ENCODE measurements at places on chromosomes 13 and 19.
A peak's percentile ranks its signal among the peaks of the same experiment; 100 is the strongest.

GRCh38 chr13:54989418-54989817 is 1960.8 kb downstream of the OLFM4 start:
- DNase-seq: no peak

GRCh38 chr19:54247106-54247930 is 4.7 kb upstream of the LILRA6 start:
- no peak for DNase-seq

DNA sequence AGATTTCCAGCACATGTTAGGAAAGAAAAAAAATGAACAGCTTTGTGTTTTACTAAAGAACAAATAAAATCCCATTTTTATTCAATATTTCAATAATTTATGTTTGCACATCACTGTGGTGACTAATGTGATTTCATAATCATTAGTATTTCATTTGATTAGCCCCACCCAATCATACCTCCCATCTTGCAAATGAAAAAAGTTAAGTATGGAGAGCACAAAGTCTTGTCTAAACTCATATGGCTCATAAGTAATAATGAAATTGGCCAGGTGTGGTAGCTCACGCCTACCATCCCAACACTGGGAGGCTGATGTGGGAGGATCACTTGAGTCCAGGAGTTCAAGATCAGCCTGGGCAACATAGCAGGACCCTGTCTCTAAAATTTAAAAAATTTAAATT is 3.8 kb downstream of the ZNF490 start:
- DNase-seq: no peak

DNA sequence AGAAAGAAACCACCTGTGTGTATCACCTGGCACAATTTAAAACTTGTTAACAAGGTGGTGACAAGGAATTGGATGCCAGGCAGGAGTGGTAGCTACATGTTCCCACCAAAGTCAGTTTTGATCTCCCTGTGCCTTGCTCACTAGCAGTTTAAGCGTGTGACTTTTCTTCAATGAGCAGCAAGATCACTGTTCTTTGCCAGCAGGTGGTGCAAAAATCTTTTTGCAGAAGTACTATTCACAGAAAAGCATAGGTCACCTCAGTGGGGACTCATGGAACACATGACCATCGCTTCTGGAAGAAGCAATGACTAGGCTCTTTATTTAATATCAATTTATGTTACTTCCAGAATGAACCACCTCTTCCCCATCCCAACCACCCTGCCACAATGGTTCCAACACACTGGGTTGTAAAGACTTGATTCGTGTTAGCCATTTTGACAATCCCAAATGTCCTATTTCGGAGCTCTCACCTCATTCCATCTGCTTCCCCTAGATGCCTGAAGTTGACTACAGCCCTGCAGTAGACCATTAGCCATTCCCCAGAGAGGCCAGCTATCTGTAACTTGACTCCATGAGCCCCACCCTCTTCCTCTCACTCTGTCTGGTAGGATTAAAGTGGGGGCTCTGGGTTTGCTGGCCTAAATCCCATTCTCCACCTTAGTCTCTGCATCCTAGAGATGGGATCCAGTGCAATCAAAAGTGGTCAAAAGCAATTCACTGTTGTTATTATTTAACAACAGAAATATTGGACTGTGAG is 59.1 kb upstream of the TNFRSF19 start:
- DNase-seq: no peak

- DNase-seq: no peak
These were observed 1418.4 kb downstream of the UQCRFS1 start for GRCh38 chr19:27794494-27795042.

GRCh38 chr13:97212601-97213040 is 9.5 kb upstream of the MBNL2 start:
- DNase-seq: no peak

DNA sequence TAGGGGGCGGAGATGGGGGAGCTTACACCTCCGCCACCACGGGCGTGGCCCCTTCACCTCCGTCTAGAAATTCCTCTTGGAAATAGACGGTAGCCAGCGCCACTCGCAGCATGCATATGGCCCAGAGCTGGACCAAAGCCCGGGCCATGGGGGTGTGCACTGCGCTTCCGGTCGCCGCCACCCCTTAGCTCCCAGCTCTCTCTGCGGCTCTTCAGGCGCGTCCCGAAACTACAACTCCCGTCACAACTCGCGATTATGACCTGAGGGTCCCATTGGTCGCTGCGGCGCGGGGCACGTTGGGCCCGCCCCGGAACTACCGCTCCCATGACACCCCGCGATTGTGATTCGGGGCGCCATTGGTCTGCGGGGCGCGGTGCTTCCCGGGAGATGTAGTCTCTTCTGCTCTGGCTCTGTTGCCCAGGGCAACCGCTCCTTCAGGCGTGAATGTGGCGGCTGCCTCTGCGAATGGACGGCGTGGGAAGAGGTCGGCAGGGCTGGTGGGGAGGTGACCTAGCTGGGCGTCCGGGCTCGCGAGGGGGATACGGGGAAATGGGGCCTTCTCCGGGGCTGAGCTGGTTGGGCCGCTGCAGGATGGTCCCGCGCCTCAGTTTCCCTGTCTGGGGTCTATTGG is at the start of the genes C19orf44 and CALR3:
Gene C19orf44 (plus strand): TSS at position 413 of the 631 bp plus-strand sequence. CDS start 4,399 bp downstream, outside the sequence.
Gene CALR3 (minus strand): TSS at position 186 of the 631 bp plus-strand sequence. CDS start 38 bp downstream, at position 148.
- DNase-seq: peak; percentile 93

GRCh38 chr19:31818798-31819105 is 469.5 kb upstream of the TSHZ3 start:
- no peak for DNase-seq

- peak; percentile 37 for DNase-seq
These were observed 2.8 kb downstream of the TNFSF14 start for GRCh38 chr19:6667114-6667627.

GRCh38 chr19:6464070-6464873 is at the start of gene CRB3:
CRB3 (plus strand) TSS chr19:6464271; CDS start chr19:6464702, 431 bp downstream.
- DNase-seq: peak; percentile 11

DNA sequence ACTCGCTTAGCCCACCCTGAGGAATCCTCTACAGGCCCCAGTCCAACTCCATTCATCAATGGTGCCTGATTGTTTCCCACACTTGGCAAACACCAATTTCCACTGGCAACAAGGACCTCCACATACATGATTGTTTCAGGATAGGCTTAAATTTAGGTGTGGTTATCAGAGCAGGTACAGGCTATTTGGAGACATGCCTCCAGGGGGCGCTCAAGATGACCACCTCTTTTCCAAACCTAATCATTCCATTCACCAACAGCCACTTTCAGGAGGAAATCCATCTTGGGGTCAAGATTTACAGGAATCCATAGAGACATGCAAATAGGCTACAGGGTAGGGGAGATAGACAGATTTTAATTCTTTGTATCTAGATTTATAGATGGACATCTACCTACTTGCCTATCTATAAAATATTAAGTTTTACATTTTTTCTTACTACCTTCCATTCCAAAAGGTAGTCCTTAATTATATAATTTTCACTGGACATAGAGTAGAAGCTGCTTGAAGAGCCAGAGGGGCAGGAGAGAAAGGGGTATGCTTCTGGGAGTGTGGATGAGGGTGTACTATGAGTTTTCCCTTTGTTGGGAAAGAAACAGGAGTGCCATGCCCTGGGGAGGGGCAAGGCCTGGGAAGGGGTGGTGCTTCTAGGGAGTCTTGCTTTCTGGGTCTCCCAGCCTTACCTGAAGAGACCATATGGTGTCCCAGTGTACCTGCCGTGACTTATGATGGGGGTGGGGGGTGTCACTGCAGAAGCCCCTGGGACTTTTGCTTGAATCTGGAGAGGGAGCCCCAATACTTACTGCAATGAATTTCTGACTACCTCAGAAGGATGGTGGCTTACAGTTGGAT is 14.1 kb upstream of the PCDH8 start:
- DNase-seq: no peak

DNA sequence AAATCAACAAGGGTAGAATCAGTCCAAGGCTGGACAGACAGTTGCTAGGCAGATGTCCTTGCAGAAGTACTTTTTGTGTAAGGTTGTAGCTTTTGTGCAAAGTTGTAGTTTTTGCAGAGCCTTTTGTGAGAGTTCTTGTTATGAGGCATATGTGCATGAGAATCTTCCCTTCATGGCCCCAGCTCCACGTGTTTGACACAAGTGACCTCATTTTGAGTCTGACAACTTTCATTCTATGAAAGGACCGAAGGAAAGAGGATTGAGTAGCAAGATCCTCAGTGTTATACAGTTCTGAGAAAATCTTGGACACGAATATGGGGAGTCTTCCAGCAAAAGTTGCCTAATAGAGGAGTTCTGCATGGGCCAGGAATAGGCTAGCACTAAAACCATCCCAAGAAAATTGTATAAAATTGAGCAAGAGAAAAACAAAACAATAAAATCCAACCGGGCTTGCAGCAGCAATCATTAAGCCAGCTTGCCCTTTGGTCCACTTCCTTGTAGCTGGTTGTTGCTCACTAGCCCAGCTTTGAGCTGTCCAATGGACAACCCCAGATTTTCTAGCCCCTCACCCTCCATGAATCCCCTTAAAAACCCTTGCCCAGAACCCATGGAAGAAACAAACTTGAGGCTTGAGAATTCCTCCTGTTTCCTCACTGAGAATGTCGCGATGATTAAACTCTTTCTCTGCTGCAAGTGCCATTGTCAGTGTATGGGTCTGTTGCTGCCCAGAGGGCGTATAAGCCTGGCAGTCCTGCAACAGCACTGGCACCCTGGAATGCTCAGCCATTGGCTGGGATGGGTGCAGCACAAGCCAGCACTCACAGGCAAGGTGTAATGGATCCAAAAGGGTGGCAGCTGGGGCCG is 6.5 kb downstream of the EPSTI1 start:
- DNase-seq: no peak

DNA sequence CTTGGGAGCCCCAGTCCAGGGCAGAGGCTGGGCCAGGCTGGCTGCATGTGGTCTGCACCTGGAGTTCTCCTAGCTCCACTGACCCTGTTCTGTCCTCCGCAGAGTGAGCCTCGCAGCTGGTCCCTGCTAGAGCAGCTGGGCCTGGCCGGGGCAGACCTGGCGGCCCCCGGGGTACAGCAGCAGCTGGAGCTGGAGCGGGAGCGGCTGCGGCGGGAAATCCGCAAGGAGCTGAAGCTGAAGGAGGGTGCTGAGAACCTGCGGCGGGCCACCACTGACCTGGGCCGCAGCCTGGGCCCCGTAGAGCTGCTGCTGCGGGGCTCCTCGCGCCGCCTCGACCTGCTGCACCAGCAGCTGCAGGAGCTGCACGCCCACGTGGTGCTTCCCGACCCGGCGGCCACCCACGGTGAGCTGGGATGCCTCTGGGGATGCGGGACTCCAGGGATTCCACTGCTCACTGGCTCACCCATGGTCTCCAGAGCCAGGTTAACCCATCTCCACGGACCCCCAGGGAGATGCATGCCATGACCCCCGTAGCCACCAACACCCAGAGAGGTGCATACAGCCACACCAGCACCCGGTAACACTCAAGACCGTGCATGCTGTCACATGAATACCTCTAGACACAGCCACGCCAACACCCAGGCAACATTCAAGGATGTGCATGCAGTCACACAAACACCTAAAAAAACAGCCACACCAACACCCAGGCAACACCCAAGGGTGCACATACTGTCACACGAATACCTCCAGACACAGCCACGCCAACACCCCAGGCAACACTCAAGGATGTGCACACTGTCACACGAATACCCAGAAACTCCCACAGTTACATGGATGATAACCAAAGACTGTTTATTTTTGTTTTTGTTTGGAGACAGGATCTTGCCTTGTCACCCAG is 8.2 kb downstream of the PKN1 start:
- DNase-seq: no peak

- no peak for DNase-seq
These were observed 21.4 kb downstream of the NUFIP1 start for GRCh38 chr13:44967704-44968433.

DNA sequence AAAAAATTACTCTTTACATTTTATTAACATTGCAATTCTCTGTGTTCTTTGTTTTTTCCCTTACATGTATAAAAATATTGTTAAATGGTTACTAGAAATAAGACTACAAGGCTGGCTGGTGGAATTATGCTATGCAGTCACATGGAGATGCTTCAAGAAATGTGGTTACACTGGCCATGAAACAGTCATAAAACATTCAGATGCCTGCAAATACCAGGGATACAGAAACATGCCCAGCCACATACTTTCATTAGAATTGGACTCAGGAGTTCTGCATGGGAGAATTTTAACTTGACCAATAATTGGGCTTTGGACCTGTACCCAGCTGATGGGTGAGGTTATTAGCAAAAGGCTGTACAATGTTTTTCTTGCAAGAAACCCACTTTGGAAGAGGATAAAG is 1407.7 kb upstream of the SLC10A2 start:
- no peak for DNase-seq

DNA sequence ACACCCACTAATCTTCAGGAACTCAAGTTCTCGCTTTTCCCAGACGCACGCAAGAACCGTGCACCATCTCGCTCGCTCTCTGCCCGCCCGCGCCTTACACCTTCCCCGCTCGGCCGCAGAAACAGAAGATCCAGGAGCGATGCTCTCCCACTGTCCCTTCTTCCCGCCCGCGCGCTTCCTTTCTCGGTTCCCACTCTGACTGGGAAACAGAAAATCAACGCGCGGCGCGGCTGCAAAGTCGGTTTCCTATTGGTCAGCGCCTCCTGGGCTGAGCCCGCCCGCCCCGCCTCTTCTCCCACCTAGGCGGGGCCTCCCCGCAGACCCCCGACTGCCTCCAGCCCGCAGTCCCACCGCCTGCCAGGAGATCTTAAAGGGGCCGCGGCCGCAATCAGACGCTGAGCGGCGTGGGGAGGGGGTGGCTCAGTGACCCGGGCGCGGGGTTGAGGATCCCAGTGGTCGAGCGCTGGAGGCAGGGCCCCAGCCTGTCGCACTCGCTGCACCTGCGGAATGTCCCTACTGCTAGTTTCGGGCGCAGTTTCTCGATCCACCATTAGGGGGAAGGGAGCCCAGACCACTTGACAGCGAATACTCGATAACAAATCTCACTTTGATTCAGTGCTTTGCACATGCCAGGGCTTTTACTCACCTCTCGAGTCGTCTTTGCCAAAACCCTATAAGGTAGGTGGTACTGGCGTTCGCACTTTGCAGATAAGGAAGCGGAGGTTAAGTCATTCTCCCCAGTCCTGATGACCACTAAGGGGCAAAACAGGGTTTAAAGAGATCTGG is 700 bp upstream of the SLC25A23 start:
- peak; percentile 94 for DNase-seq

DNA sequence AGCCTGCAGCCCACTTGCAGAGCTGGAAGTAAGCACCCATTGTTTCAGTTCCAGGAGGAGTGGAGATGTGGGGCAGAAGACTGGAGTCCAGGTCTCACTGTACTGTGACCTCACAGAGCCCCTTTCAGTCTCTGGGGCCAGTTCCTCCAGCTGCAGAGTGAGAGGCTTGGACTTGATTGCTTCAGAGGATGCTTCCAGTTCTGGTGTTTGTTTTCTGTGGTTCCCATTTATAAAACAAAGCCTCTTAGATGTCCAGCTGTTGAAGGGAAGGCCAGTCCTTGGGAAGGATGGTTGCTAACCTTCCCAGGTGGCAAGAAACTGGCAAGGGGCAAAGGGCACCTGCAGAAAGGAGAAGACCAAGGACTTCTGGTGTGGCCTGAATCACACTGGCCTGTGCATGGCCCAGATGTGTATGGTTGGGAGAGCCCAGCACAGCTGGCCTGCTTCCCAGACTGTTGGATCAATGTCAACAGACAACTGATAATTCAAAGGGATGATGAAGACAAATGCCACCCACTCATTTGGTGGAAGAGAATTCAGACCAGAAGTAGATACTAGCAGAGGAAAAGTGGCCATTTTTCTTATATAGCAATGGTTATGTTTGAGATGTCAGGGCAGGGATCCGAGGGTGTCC is 218.5 kb downstream of the ZNF536 start:
- no peak for DNase-seq

Data from stimulated activated CD4-positive, alpha-beta T cell treated with anti-CD3 and anti-CD28 coated beads, Interleukin-2, amount 100 ng/mL, for 48 hours (primary cell).